Panc1 (cell line): ENCODE measurements at places on chromosomes 2 and 18.
A peak's percentile ranks its signal among the peaks of the same experiment; 100 is the strongest.

GRCh38 chr2:124774781-124775180 is 749.7 kb downstream of the CNTNAP5 start:
- no peak for DNase-seq

- no peak for DNase-seq
Measured at GRCh38 chr2:126749537-126749936, 93.6 kb downstream of the GYPC start.

DNA sequence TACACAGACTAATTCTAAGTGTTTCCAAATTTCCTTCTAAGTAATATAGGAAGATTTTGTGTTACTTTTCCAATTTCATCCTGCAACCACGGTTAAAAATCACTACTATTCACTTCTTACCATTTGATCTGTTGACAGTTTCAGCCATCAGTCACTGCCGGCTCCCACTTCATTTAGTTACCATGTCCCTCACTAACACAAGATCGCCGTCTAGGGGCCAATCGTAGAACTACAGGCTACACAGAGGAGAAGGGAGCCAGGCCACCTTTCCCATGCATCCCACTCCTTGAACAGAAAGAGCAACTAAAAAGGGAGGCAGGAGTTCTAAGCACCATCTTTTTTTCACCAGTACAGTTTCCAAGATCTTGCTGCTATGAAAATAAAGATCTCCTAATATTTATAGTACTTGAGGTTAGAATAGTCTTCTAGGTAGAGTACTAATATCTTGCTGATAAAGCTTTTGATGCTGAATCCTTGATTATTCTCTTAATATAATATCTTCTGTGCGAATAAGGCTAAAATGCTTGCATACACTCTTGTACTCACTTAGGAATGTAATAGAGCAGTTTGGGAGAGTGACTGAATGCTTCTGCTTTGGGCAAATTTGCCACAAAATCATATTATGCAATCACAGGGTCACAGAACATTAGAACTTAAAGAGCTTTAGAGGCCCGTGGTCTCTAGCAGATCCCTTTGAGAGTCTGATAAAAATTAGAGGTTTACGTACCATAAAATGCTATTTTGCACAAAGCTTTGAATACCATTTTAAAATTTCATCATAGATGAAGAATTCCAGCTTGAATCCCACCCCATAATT is 39.5 kb upstream of the CYP1B1 start:
- peak; percentile 69 for DNase-seq

- DNase-seq = no peak
Measured at GRCh38 chr2:223338016-223338415, 264.1 kb downstream of the SCG2 start.

- no peak for DNase-seq
Measured at GRCh38 chr2:241111440-241111805, 9.3 kb upstream of the MTERF4 start.

- no peak for DNase-seq
Measured at GRCh38 chr18:39772155-39772919, 2182.7 kb upstream of the PIK3C3 start.

- DNase-seq = no peak
Measured at GRCh38 chr2:72895759-72896281, 8.6 kb downstream of the SPR start.
